ENCODE measurements at places on chromosomes 4 and X.

DNA sequence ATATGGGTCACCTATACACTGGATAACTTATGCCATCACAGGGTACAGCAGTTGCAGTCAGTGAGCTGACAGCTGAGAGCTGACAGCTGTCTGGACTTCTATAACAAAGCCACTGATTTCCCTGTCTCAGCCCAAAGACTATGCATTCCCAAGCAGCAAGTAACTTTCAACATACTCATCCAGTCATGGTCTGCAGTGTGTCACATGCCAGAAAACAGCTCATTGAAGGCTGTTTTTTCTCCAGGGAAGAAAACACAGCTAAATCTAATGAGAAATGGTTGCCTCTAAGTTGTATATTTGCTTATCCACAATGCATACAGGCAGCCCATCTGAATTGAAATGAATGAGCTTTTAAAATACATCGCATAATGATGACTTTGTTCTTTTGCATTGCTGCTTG lies 6.3 kb downstream of the KIAA1210 start:
- no peak for DNase-seq

- no peak for DNase-seq
These were observed 42.0 kb upstream of the GPR78 start for GRCh38 chr4:8538076-8538702.

DNA sequence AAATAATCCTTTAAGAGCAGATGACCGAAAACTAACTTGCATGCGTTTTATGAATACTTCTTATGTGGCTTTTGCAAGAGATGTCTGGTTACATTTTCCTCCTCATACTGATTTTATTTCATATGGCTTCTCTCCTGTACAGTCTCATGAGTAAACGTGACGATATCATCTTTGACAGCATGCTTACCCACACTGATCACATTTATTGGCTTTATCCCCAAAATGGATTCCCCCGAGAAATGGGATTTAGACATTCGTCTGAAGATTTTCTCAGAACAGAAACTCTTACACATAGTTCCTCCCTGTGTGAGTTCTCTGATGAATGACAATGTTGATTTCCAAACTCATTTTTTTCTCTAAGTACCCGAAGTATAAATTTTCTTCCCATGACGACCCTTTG lies 939.7 kb upstream of the LCORL start:
- no peak for DNase-seq

DNA sequence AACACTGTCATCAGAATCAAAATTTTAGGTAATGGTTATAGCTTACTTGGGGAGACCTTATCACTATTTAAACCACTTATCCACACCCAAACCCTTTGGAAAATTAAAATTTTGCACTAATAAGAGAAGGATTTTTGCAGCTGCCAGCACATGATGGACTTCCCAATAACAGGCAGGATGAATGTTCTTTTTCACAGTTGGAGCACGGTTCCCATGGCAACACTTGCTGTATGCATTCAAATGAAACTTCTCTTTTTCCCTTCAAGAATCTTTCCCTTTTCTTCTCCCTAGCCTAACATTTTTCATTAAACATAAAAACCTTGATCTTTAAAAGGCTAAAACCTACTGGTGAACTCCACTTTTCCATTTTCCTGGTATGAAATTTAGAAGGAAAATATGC lies 768.2 kb downstream of the KCTD8 start:
- DNase-seq = no peak

DNA sequence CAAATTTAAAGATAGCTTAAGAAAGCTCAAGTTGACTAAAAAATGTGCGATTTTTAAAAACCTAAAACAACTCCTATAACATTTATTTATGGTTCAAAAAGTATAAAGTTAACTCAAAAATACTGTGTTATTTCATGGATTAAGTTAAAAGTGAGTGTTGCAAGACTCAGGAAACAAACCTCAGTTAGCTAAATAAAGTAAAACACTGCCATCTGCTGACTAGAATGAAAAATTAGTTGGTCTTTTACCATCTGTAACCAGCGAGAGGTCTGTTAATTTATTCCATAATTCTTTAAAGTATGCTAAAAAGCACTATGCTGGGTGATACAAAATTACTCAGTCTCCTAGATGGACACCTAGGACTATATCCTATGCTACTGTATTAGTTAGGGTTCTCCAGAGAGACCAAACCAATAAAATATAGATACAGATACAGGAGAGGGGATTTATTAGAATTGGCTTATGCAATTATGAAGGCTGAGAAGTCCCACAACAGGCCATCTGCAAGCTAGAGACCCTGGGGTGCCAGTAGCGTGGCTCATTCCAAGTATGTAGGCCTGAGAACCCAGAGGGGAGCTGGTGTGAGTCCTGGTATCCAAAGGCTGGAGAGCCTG lies 4.9 kb upstream of the WDFY3 start:
- DNase-seq = no peak

DNA sequence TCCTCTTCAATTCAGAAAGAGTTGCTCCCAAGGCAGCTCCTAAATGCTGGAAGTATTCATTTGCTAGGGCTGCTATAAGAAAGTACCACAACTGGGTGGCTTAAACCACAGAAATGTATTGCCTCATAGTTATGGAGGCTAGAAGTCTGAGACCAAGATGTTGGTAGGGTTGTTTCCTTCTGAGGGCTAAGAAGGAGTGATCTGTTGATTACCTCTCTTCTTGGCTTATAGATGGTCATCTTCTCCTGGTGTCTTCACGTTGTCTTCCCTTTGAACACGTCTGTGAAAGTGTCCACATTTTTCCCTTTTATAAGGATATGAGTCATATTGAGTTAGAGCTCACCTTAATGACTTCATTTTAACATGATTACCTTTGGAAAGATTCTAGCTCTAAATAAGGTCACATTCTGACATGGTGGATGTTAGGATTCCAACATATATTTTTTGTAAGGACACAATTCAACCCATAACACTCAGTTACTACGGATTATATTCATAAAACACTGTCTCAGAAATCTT lies 266.3 kb downstream of the SPATA18 start:
- no peak for DNase-seq

- no peak for DNase-seq
These were observed 4.5 kb upstream of the PDGFC start for GRCh38 chr4:156976147-156976546.

GRCh38 chr4:61177367-61177766 lies 22.8 kb upstream of the ADGRL3 start:
- DNase-seq = no peak

- DNase-seq = no peak
These were observed 19.1 kb upstream of the ARX start for GRCh38 chrX:25034889-25035288.

DNA sequence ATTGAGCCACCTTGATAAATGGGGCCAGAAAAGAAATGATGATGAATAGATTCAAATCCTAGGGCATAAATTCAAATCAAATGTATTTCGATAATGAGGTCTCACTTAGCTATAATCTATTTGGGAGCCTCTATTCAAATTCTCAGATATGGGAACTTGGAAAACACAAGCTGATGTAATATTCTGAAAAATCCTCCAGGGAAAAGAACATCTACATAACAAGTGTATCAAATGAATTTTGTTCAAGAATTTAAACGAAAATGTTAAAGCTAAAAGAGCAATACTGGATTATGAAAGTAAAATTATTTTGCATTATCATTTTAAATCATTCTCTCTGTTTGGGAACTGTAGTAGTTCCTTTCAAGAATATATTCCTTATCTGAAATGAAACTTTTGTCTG lies 38.9 kb upstream of the RAP1GDS1 start:
- no peak for DNase-seq

GRCh38 chrX:34528081-34528480 lies 129.0 kb downstream of the TMEM47 start:
- no peak for DNase-seq
